ENCODE measurements at places on chromosomes 6 and 20.

- DNase-seq, result no peak
These were observed 128.7 kb downstream of the SIM1 start for GRCh38 chr6:100335991-100336390.

- DNase-seq, result no peak
These were observed 9.7 kb downstream of the GHRH start for GRCh38 chr20:37251825-37252477.

DNA sequence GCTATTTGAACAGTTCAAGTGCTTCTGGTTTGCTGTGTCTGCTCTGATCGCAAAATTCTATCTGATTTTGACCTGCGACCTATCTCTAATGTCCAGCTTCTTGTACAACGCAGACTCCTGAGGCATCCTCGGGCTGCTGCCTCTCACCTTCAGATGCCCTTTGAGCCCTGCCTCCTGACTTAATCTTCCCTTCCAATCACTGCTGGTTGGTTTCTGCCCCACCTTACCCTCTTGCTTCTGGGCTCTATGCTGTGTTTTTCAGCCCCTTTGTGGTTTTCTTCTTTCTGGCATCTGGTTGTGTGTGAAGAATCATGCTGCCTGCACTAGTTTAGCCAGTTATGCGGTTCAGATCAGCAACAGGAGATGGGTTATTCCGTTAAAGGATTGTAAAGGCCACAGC is 131.2 kb upstream of the THEMIS start:
- DNase-seq, result no peak

DNA sequence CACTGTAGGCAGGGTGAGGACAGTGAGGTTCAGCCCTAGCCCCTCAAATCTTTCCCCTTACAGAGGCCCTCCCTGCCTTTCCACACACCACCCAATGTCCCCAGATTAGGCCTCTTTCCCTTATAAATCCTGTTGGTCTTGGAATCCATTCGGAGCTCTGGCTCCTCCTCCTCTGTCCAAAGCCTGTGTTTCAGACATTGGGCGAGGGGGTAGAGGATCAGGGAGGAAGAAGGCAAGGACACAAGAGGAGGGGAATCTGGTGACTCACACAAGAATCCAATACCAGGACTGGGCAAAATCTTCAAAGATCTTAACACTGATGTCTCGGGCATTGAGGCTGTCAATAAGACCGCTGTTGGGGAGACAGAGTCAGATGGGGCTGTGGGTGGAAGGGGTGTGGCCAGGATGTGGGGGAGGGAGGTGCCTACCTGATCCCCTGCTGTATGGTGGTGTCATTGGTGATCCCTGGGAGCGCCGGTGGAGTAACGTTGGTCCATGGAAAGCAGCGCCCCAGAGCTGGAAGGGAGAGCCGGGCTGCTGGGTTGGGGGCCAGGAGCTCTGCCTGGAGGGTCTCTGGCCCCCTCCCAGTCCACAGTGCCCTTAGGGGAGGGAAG is 7.6 kb downstream of the SLC44A4 start:
- DNase-seq, result no peak
